ENCODE measurements at places on chromosomes 12 and 14. TPM values are rescaled to one million over a fixed set of nuclear protein-coding genes. Genes with fewer than 3 reads are reported as not detected.

DNA sequence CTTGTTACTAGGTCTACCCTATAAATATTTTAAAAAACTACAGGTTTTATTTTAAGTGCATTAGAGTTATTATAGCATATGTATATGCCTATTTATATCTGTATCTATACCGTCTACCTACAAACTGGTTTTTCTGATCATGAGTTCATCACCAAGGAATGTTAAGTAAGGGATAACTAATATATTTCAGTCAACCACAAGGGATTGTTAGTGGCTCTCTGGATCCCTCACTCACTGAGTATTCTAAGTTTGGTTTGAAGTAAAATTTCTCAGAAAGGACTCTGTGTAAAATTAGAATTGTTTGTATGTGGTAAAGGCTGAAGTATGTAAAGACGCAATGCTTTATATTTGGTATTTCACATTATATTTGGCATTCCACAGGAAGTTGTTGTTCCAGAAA is 4.8 kb downstream of the EPYC start:
- DNase-seq: no peak

- DNase-seq: no peak
Observed at GRCh38 chr14:20295067-20295466, 10.7 kb downstream of the TTC5 start.

DNA sequence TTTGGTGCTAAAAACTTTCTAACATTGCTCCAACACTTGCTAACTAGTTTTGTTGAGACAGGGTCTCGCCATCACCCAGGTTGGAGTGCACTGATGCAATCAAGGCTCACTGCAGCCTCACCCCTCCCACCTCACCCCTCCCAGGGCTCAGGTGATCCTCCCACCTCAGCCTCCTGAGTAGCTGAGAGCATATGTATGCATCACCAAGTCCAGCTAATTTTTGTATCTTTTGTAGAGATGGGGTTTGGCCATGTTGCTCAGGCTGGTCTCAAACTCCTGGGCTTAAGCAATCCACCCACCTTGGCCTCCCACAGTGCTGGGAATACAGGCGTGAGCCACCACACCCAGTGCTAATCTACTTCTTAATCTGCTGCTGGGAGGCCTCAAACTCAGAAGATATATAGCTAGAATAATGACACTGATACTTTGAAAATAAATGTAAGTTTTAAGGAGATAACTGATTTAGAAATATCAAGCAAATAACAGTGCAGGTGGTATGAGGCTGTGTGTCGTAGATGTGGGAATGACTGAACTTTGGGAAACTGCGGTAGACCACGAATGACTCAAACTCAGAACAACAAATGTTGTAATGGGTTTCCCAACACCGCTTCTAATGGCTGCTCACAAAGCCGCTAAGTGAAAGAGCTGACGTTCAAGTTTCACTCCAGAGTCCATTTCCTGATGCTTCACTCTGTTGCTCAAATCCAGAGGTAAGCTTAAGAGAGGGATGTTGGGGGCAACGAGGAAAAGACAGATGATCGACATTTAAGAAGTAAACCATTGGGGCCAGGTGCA is 10.0 kb downstream of the TMCC3 start:
- DNase-seq: no peak

Gene AGAP2
- total RNA-seq: 2.6 TPM

DNA sequence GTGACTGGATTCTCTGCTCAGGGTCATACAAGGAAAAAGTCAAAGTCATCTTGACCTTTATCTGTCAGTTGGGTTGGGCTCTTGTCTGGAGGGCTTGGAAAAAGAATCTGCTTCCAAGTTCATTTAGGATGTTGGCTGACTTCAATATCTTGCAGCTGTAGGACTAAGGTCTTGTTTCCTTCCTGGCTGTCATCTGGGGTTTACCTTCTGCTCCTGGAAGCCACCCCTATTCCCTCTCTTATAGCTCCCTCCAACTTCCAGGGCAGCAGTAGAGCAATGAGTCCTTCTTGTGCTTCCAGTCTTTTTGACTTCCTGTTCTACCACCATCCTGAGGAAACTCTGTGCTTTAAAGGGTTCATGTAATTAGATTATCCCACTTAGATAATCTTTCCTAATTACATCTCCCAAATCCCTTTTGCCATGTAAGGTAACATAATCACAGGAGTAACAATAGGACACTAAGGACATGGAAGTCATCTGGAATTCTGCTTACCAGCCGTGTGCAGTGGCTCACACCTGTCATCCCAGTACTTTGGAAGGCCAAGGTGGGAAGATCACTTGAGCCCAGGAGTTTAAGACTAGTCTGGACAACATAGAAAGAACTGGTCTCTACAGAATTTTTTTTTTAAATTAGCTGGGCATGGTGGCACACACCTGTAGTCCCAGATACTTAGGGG is 170.7 kb upstream of the KITLG start:
- DNase-seq: no peak

DNA sequence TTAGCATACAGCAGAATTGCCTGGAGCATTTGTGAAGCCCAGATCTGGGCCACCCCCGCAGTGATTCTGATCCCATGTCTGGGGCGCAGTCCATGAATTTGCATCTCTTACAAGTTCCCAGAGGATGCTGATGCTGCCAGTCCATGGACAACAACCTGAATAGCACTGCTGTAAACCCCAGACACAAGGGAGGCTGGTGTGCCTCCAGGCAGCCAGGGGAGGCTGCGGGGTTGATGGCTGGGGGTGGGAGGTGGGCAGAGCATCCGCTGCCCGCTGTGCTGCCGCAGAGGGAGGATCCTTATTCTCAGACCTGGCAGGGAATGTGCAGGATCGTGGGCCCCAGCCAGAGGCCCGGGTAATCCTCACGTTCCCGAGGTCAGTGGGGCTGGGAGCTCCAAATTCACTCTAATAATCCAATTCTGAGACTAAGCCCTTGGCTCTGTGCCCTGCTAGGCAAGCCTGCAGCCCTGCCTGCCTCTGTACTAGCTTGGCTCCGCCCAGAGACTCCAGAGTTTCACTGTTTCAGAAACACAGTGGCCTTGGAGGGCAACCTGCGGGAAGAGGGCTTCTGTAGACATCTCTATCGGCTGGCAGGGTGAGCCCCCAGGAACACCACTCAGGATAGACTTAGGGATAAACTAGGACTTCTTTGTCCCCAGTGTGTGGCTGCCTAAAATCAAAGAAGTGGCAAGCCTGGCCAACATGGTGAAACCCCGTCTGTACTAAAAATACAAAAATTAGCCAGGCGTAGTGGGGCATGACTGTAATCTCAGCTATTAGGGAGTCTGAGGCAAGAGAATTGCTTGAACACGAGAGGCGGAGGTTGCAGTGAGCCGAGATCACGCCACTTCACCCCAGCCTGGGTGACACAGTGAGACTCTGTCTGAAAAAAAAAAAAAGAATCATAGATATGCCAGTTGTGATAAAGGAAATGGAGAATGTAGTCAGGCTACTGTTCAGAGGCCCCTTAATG is 17.8 kb upstream of the MLEC start:
- peak; percentile 48 for DNase-seq

Gene SLC6A13
- 0.40 TPM for total RNA-seq
